Pons (tissue), 1 donor: ENCODE measurements at places on chromosomes 6 and 20.

DNA sequence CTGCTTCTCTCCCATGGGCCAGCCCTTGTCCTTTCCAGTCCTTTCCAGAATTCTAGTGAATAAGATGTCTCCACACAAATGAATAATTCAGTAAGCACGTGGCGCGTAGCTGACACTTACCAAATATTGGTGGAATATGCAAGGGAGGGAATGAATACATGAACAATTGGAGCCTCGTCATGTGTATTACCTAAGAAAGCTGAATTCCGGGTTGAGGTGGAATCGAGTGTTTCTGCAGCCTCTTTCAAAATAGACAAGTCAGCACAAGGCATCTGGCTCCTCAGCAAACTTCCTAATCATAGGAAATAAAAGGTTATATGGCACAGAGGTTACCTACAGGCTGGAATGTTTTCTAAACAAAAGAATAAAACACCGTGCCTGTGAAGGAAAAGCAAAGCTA, 47.0 kb upstream of the NT5E start:
- DNase-seq: no peak

GRCh38 chr20:53369871-53370270, 223.8 kb downstream of the ZNF217 start:
- no peak for DNase-seq

DNA sequence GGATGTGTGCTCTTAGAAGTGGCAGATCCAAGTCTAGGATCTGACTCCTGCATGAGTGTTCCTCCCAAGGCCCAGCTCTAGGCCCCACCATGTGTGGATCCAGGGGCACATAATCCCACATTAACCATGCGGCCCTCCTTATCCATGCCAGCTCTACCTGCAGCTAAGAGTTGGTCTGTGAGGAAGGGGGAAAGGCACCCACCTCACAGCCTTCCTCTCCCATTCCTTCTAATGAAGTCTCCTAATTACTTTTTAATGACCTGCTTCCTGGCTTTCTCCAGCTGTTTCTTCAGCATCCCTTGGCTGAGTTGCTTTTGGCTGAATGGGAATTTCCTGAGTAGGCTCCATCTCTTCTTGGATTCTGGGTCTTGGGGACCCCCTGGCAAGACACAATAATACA, 52.2 kb downstream of the NPEPL1 start:
- DNase-seq: no peak

GRCh38 chr20:2707353-2708072, 14.9 kb downstream of the EBF4 start:
- no peak for DNase-seq

GRCh38 chr20:15072316-15072715, 734.9 kb upstream of the FLRT3 start:
- DNase-seq: no peak

GRCh38 chr6:165847407-165848085, 184.5 kb upstream of the PDE10A start:
- no peak for DNase-seq

- DNase-seq: no peak
These were observed 38.2 kb downstream of the JAG1 start for GRCh38 chr20:10635476-10636208.

DNA sequence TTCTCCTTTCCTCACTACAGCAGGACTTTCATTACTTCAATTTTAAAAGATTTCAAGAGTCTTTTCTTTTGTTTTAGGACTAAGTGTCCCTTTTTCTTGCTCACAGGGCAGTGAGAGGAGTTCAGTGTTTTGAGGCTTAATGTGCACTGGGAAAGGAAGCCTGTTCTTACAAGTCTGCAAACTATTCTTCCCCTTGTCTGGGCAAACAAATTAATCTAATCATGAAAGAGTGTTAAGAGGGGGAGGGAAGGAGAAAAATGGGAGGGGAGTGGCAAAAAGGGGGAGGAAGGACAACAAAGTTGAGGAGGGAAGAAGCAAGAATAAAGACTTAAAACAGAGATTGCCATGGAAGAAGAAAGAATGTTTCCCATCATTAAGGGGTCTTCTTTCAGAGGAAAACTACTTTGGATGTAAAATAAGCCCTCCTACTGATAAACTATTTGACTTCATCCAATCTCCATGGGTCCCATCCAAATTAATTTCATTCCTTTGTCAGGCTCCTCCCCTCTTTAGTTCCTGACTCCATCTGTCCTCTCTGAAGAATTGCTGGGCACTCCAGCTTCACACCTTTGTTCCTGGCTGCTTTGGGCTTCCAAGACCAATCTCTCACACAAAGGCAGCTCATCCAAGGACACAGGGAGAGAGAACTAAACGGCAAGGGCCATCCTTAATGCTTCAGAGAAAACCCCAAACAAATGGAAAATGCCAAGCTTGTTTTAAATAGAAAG, 244.5 kb downstream of the TPBG start:
- DNase-seq: no peak

- no peak for DNase-seq
These were observed 512.4 kb downstream of the CD83 start for GRCh38 chr6:14630016-14630415.

- DNase-seq: no peak
These were observed 177.6 kb upstream of the LRFN2 start for GRCh38 chr6:40764726-40765125.

GRCh38 chr6:132392270-132392646, 9.0 kb downstream of the MOXD1 start:
- DNase-seq: no peak

GRCh38 chr6:46706464-46706863, 18.8 kb downstream of the TDRD6 start:
- DNase-seq: no peak

- DNase-seq: no peak
These were observed 16.8 kb downstream of the FOXC1 start for GRCh38 chr6:1626481-1626880.

DNA sequence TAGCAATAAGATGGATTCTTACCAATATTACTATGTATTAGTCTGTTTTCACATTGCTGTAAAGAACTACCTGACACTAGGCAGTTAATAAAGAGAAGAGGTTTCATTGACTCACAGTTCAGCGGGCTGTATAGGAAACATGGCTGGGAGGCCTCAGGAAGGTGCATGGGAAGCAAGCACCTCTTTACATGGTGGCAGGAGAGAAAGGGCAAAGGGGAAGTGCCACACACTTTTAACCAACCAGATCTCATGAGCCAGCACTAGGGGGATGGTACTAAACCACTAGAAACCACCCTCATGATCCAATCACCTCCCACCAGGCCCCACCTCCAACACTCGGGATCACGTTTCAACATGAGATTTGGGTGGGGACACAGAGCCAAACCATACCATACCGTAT, 40.7 kb upstream of the CCDC167 start:
- no peak for DNase-seq

DNA sequence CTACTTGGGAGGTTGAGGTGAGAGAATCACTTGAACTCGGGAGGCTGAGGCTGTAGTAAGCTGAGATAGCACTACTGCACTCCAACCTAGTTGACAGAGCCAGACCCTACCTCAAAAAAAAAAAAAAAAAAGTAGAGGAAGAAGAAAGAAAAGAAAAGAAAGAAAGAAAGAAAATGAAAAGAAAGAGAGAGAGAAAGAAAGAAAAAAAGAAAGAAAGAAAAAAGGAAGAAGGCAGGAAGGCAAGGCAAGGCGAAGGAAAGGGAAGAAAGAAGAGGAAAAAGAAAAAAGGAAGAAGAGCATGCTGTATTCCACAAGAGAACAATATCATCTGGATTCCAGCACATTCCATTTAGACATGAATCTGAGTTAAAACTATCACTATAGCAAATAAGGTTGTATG, 3.8 kb downstream of the GCM1 start:
- DNase-seq: no peak

DNA sequence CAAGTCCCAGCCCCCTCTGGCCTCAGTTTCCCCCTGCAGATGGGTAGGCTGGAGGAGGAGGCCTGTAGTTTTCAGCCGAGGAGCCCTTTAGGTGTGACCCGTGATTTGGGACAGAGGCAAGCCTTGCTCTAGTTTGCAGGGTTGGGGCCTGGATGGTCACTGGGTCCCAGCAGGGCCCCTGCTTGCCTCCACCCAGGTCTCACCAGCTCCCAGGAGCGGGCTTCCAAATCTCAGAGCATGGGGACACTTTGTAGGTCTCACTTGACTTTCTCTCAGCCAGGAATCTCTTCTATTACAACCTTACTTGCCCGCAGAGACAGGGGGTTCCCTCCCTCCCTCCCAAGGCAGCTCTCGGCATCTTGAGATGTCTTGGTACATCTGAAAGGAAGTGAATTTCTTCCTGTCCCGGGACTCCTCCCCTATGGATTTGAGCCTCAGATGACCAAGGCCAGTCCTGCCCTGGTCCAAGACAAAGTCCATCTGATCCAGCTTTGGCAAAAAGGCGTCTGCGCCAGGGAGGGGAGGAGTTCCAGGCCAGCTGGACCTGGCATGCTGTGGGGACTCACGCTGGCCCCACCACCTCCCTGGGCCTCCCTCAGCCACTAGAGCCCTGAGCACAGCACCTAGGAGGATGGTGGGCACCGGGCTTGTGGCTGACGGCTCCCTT, 47.4 kb downstream of the SRC start:
- no peak for DNase-seq

- no peak for DNase-seq
These were observed 973.6 kb downstream of the EYS start for GRCh38 chr6:64733433-64733832.

- DNase-seq: peak; percentile 26
These were observed 699.7 kb upstream of the ID4 start for GRCh38 chr6:19137505-19137904.

- no peak for DNase-seq
These were observed 85.7 kb downstream of the SHLD1 start for GRCh38 chr20:5835871-5836270.

DNA sequence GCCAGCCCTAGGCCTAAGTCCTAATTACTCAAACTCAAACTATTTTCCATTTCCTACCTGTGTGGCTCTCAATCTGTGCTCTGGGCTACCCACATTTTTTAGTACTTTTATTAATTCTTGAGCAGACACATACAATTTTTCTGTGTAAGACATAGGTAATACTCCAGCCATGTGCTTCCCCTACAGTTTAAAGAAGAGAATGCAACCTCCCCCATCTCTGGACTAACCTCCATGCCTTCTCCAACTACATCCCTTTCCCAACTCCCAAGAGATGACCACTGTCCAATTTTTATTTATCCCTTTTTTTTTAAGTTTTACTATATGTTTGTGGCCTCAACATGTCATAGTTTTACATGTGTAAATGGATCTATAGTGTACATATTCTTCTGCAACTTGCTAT, 5.8 kb downstream of the HMGN4 start:
- no peak for DNase-seq

DNA sequence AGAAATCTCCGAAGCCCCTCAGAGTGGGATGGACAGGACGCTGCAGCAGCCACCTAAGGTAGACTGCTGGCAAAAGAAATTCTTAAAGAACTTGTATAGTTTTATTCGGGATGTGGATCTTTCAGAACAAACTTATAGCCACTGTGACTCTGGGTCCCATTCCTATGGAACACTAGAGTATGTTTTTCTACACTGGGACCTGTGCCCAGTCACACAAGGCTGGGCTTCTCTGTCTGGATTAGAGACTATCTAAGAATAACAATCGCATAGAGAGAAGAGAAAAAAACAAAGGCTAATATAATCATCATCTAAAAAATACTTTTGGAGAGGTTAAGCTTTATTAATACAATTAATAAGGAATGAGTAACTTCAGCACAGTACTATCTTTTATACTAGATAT, 28.9 kb downstream of the RMND1 start:
- DNase-seq: peak; percentile 72

DNA sequence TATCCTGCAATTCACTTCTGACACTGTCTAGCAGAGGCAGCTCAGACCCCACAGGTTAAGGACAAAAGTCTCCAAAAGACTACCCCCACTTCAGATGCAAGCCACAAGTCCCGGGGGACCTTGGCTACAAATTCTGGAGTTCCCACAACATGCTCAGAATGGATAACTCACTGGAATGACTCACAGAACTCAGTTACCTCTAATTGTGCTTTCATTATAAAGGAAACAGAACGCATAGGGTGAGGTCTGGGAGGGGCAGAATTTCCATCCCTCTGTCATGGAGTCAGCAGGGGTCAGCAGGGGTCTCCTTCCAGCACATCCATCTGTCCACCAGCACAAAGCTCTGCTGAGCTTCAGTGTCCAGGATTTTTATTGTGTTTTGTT, 184.2 kb downstream of the CDH4 start:
- DNase-seq: no peak
